NCI-H446 treated with DMSO at 0.1 percent for 48 hours (cell line): ENCODE measurements at places on chromosomes 5 and 9.

GRCh38 chr5:66884564-66885243 is 288.5 kb downstream of the MAST4 start:
- no peak for DNase-seq

- no peak for DNase-seq
These were observed 100.3 kb downstream of the ENTREP1 start for GRCh38 chr9:69425136-69425801.

DNA sequence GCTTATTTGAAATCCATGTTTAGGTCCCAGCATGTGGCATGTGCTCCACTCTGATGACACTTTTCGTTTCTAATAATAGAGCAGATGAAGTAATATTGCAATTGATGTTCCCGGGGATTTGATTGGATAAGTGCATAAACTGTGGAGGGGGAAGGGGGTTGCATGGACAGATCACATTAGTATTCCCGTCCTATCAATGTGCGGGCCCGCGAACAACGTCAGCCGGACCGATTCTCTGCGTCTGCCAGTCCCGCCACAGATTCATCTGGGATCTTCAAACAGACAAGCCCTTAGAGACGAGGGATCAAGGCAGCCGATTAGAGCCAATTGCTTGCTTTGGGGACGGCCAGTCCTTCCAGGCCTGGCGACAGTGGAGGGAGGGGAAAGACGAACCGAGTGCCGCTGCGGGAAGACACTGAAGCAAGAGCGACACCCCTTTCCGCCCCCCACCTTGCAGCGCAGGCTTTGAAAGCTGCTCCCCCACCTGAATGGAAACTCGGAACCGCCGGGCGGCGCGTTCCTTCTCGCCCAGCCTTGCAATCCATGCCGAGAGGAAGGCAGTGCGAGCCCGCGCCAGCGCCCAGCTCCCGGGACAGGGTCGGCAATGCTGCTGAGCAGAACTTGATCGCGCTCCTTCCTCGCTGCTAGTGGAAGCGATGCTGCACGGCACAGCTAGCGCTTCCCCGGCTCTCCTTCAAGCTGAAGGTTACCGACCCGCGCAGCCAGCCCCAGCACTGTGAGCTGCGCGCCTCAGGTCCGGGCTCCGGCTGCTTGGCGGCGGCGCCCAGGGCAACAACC is at the start of gene RGS7BP:
TSS of gene RGS7BP (plus strand) at position 247 of the 798 bp plus-strand sequence. CDS start 610 bp downstream, outside the sequence.
- no peak for DNase-seq

DNA sequence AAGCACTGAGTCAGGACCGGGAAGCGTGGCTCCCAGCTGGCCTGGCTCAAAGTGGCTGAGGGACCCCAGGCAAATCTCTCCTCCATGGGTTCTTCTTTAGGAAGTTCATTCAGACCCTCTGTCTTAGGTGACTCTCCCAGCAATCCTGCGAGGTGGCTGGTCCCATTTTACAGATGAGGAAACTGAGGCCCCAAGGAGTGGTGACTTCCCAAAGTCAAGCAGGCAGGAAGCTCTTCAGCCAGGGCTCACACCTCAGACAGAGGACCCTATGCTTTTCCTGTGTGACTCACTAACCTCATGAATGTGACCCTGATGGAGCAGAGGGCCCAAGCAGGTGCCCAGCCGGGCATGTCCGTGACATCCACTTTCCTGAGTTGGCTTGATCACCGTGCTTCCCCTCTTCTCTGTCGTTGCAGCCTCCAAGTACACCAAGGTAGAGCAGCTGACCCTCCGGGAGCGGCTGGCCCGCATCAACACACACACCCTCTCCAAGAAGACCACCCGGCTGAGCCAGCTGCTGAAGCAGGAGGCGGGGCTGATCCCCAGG is 36.5 kb downstream of the ARHGEF37 start:
- no peak for DNase-seq

DNA sequence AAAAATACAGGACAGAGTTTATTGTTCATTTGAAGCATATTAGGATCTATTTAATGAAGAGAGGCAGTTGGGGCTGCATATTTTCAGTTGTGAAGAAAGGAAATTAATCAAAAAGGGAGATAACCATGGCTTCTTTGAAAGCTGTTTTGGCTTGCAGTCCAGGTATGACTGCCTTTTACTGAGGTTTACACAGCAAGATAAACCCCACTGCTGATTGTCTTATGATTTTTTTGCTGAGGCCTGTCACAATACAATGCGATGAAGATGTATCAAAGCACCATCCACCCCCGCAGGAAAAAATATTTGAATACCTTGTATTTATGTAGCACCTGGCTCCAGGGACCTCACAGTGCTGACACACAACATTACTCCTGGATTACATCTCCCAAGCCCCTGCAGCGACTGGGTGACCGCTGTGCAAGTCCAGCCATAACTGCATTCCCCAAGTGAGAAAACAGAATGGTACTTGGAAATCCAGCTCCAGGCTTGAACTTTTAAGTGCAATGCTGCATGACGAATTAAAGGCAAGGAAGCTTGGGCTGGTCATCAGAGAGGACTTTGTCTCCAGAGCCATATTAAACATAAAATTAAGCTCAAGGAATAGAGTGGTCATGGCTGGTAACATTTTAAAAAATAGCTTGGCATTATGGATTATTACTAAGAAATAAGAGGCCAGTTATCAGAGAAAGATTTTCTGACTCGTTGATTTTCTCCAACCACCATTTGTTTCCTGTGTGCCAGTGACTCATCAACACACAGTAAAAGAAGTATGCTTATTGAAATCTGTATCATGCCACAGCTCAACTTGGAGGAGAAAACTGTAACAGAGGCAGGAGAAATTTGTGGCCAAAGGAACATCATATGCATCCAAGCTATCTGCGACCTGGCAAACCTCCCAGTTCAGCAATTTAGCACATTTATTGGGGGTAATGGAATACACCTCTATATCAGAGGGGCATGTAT is 374.2 kb downstream of the MAN2A1 start:
- DNase-seq: no peak

DNA sequence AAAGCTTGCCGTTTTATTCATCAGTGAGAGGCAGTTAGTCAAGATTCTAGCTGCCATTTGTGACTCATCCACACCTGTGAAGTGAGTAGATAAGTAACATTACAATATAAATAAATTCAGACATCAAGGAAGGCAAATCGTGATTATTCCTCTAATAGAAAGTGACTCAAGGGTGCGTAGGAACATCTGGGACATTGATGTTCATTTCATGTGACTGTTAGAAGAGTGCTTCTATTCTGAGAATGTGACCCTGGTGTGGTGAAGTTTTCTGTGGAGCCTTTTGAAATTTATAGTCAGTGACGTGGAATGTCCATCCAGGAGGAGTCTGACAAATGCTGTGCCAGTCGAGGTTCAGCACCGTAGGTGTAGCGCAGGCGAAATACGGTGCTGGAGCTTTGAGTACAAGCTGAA is 48.4 kb upstream of the FAM240B start:
- no peak for DNase-seq

DNA sequence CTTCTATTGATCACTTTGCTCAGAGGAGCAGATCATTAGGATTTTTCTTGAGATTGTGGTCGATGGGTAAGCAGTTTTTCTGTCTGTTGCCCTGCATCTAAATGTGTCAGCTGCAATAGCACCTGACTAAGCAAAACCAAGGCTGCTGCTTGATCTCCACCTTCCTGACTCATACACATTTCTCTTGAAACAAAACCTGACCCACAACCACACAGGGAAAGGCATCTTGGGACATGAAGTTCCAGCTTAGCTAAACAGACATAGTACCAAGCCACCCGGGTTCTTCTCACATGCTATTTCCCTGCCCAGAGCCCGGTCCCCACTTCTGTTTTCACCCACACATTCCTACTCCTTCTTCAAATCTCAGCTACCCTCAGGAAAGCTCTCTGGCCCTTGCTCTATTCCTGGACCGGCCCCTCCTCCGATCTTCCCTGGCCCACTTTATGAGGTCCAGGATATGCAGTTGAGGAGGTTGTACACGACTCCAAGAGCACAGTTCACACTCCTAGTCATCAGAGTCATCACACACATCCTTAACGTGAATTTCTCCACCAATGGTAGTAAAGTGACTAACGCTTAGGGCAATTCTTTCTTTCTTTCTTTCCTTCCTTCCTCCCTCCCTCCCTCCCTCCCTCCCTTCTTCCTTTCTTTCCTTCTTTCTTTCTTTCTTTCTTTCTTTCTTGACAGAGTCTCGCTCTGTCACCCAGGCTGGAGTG is 16.0 kb upstream of the ZBTB43 start:
- no peak for DNase-seq
